ENCODE measurements at places on chromosomes 1 and 21.
A peak's percentile ranks its signal among the peaks of the same experiment; 100 is the strongest.

GRCh38 chr1:150094734-150095265, 27.2 kb downstream of the VPS45 start:
- DNase-seq = no peak

GRCh38 chr21:44849616-44850130, 23.8 kb downstream of the PTTG1IP start:
- DNase-seq = no peak

- DNase-seq = no peak
These were observed 28.4 kb upstream of the NLRP3 start for GRCh38 chr1:247387565-247387964.

DNA sequence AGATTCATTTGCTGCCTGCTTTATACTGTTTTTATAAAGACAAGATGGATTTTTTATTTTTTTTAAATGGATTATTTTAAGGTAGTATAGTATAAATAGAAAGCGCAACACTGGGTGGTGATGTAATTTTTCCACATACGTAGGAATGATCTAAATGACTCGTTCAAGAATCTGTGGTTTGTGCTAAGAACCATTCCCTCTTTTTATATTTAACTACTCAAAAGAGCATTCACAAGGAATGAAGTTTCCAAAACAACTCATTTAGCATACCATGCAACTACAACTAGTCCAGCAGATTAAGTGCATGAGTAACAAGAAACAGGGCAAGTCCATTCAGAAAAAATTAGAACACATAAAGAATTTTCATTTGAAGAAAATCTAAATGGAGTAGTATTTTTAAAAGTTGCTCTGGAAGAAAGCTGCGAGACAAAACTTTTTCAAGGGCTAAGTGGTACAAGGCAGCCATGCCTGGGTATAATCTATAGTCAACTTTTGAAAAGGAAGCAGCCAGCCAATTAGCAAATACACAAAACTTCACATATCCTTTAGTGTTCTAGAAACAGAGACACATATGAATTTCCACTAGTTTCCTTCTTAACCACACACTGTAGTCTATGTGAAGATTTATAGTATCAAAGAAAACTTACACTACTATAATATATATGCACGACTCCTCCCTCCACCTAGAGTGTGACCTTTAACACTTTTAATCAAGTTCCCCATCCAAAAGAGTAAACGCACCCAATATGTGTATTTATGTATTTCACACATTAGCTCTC, 23.4 kb downstream of the GTF2B start:
- DNase-seq = no peak

DNA sequence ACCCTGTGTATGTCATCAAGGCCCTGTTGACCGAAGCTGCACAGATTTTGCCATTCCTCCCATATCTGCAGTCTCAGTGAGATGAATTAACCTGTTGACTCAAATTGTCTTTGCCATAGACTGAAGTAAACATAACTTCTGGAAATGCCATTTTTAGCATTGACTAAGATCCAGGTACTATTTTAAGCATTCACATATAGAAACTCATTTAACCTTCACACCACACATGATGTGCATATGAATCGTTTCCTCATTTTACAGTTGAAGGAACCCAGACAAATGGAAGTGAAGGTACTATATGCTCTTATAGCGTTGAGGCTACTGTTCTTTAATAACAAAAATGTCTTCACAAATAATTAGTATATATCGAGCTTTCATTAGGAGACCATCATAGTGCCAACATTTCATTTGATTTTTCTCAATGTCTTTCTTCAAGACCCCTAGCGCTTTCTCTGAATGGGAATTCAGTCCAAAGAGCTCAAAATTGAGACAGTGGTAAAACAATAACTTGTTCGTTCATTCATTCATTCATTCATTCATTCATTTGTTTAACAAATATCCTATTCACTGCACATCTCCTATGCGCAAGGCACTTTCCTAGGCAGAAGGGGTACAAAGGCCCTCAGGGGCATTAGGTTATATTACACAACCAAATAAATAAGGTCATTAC, 444.7 kb downstream of the ADGRL2 start:
- DNase-seq = no peak

GRCh38 chr1:207499573-207499972, 3.6 kb downstream of the CR1 start:
- DNase-seq = peak; percentile 63

DNA sequence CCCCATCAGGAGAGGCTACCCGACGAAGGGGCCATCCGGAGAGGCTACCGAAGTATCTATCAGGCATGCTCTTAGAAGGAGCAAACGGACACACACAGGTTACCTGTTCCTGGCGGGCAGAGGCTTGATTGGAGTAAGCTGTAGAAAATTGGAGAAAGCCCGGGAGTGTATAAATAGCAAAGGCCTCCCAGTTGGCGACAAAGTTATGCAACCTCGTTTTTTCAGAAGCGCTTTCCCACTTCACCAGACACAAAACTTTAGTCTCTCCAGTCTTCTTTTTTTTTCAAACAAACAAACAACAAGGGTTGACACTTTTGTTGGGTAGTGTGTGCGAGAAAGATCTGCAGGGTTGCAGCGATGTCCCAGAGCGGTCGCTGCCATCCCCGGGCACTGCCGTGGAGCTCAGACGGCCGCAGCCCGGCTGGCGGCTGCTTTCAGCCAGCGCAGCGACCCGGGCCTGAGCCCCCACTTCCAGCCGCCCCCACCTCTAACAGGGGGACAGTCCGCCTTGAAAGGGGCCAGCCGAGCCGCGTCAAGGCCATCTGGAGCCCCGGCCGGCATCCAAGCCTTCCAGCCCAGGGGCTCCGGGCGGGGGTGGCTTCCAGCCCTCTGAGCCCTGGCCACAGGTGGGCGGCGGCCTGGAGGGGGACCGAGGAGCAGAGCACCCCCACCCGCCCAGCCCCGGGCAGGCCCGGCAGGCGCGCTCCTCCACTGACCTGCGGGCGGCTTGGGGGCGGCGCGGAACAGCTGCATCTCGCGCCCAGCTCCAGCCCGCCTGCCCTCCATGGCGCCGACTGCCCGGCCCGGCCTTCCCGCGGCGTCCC, 616 bp downstream of the MCOLN3 start:
- peak; percentile 76 for DNase-seq

DNA sequence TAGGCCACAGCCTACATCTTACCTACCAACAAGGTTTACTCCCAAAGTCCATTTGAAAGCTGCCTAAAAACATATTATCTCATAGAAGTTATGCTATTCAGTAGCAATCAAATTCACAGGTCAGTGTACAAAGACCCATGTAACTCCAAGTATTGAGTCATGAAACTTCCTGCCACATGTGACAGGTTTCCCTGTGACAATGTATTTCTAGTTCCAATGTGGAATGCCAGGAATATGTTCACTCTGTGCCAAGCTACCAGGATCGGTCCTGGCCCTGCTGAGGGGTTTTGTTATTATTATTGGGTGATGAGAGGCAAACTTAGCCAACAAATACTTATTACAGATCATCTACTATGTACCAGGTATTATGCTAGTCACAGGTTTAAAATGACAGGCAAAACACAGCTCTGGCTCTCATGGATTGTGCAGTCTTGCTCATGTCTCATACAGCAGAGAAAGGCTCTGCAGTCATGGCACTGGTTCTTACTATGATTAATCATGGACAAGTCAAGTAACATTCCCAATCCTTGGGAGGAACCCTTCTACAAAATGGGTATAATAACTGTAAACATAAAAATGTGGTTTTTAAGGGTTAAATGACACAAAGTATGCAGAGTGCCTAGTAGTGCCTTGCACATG, 22.5 kb downstream of the DPH5 start:
- no peak for DNase-seq

DNA sequence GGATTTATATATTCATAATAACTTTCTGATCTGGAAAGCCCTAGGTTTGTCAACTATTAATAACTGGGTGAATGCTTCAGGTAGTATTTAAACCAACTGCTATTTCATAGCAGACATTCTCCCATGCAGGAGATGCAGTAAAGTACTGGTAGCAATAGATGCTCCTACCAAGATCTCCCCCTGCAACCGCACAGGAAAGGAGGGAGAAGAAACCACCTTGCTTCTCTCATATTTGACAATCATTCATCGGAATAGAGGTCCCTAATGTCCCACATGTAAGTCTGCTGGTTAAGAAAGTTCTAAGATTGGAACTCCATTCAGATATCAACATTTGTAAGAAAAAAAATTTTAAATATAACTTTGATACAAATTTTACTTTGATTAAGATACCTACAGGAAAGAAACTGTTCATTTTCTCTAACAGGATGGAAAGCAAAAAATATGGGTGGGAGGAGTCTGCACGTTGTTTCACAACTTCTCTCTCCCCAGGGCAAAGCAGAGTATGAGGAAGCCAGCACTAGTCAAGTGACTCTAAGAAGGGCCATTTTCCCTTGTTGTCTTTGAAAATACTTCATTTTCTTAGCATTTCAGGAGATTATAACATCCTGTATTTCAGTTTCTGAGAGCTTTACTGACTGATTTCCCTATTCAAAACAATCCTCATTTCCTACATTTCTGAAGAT, at the start of gene PYHIN1:
Gene PYHIN1, plus strand, starts transcription at position 498 of the 683 bp plus-strand sequence. CDS start 5,359 bp downstream, outside the sequence.
- DNase-seq = no peak

- no peak for DNase-seq
These were observed 6.9 kb downstream of the PDPN start for GRCh38 chr1:13590486-13590885.

DNA sequence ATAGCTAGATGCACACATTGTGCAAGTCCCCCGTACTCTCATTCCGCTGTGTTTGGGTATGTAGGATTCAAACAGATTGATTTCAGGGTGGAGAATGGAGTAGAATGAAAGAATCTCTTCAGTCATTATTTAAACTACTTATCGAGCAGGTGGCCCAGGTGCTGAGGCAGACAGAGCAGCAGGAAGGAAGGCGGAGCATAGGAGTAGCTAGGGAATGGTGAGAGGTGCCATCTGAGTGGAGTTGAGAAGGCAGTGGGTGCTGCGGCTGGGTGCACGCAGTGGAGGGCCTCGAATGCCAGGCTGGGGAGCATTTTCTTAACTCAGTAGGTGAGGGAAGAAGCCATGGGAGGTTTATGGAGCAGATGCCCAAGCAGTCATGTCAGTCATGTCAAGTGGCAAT, 45.2 kb upstream of the CD101 start:
- no peak for DNase-seq

DNA sequence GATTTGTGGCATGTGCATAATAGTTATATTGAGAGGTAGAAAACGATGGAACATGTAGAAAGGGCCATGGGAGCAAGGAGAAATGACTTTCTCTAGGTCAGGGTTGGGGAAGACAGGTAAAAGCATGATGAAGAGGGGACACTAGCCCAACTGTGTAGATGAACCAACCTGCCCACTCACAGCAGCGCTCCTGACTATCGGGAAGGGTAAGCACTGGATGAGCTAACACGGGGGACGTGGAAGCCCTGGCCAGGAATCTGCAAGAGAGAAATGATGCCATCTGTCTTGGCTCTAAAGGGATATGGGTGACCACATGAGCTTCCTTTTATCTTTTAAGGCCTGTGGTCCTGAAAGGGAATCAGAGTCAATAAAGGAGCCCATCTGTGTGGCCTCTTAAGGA, 36.2 kb upstream of the TMEM125 start:
- DNase-seq = peak; percentile 29

- DNase-seq = no peak
These were observed 1.2 kb upstream of the ACOT11 start for GRCh38 chr1:54546651-54547401.

DNA sequence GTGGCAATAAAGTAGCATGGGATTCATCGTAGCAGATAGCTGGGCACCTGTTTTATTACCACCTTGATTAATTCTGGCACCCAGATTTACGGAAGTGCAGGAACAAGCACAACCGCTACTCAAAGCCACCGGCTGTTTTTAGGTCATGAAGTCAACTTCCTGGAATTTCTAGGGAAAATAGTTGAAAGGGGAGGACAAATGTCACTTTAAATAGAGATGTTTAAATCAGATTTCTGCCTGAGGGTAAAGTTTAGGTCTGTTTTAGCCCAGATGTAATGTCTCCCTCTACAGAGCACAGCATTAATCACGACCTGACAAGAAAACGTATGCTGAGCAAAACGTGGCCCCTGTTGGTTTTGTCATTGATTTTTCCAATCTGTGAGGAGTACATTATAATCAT, 8.0 kb downstream of the ADGRL2 start:
- DNase-seq = no peak

- no peak for DNase-seq
These were observed 22.2 kb downstream of the SLC26A9 start for GRCh38 chr1:205920861-205921569.

DNA sequence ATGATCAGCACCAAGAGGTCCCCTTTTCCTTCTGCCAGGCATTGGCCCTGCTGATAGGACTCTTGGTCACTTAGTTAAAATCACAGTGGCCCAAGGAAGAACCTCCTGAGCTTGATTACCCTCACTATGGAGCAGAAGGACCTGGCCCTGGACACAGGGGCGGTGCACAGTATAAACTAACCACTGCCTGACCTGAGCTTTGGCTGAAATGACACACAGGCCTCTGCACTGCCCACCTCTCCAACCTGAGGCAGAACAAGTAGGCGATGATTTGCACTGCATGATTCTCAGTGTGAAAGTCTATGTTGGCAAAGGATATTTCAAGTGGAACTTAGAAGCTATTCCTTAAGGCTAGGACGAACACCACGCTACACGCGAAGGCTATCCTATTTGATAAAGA, 48.5 kb downstream of the CAPN2 start:
- DNase-seq = no peak

- DNase-seq = no peak
These were observed 16.5 kb upstream of the NPHP4 start for GRCh38 chr1:6008696-6009095.

GRCh38 chr21:44262338-44263056, 800 bp upstream of the DNMT3L start:
- DNase-seq = no peak

DNA sequence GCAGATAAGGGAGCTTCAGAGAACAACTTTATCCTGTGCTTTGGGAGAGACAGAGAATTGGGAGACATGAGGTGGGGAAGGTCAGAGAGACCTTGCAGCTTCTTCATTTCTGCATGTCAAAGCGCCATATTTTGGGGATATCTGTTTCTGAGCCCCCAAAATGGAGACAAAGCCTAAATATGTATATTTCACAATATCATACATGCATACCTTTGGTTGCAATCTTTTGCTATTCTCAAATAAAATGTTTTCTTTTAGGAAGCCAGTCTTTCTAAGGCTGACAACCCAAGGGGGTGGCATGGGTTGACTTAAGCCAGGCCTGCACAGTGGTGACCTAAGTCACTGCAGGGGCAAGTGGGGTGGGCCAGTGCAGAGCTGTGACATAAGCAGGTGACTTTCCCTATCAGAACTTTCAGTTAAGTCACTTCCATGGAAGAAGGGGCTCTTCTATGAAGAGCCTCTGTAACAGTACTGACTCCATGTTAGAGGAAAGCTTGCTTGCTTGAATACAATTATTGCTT, 13.9 kb upstream of the MRPL55 start:
- DNase-seq = no peak

DNA sequence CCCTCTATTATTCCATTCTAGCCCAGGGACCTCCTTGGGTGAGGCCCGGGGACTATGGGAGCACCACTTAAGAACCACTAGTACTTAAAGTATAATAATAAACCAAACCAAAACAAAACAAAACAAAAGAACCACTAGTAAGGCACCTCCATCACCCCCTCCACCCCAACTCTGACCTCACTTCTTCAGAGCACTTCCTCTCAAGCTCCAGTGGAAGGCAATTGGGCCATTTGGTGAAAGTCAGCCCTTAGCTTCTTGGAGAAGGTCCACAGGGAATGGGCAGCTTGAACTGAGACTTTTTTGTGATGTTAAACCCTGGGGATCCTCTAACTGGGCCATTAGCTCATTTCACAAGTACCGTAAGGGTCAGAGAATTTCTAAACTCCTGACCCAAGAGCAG, 237.3 kb downstream of the RHOU start:
- DNase-seq = peak; percentile 17
